D721Med (cell line): ENCODE measurements at places on chromosomes 16 and 17.

- no peak for DNase-seq
Observed at GRCh38 chr16:27977966-27978365, 85.5 kb downstream of the GSG1L start.

DNA sequence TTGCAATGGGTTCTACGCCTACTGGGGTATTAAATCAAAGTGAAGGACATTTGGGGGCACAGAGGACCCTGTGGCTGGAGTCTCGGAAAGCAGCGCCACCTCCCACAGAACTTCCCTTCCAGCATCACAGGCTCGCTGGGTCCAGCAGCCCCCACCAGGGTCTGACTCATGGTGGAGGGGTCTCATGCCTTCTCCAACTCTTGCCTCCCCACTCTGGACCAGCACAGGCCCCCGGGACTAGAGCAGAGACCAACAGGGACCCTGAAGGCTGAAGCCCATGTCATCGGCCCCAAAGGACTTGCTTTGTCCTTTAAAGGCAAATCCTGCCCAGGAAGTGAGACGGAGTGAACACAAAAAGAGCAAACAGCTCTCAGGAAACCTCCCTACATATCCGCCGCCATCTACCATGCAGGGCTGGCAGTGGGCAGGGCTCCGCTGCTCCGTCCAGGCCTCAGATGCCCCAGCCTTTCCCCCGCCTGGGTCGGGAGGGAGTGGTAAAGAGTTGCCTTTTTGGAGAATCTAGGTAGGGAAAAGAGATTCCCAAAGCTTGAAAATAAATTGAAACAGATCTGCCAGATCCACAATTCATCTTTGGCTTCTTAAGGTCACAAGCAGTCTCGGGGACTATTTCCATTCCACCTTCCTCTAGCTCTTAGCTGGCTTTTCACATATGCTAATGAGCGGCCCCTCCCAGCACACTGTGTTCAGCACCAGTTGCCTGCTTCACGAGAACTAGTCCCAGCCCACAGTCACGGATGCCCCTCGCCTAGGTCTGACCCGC lies 2.1 kb upstream of the GPRC5C start:
- no peak for DNase-seq

GRCh38 chr16:85527767-85528297 lies 85.3 kb upstream of the GSE1 start:
- no peak for DNase-seq

DNA sequence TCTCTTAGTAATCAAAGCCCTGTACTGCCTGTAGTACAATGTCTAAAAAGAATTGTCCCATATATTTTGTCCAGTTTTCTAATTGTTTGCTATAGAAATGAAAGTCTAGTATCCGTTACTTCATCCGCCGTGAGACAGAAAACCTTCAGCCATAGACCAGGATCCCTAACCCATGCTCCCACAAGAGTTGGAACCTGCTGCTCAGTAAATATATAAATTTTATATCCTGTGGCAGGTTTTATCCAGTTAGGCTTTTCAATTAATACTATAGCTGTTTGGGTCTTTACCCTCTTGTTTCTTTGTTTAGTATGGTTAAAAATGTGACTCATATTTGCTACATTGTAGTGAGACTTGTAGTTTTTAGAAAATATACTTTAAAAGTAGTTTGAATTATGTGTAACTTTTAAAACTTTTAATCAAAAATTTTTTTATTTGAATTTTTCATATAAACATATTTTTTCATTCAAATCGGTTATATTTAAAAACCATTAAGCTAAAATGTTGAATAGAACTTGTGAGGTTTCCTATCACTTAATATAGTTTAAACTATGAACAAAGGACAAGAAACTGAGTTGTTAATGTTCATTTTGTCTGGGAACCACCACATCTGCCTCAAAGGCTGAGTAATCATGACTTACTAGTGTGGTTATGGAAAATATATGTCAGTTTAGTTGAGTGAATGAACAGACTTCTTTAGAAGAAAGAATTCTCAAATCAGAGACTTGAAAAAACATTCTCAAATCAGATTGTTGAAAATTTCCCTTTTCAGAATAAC lies 54.8 kb downstream of the VMP1 start:
- no peak for DNase-seq
